ENCODE measurements at places on chromosomes 12 and 14. TPM values are rescaled to one million over a fixed set of nuclear protein-coding genes. Genes with fewer than 3 reads are reported as not detected.
A peak's percentile ranks its signal among the peaks of the same experiment; 100 is the strongest.

SERPINA3 gene
- polyA plus RNA-seq = 0.19 TPM

ARHGEF40 gene
- polyA plus RNA-seq = 70.2 TPM

MYO1H gene
- polyA plus RNA-seq = 0.07 TPM

LMNTD1 gene
- not detected for polyA plus RNA-seq

HOXC13 gene
- polyA plus RNA-seq = 0.45 TPM

GRCh38 chr12:128068211-128068610, 198.8 kb upstream of the TMEM132C start:
- DNase-seq = no peak

GRCh38 chr12:74780182-74780849, 242.7 kb downstream of the ATXN7L3B start:
- DNase-seq = no peak

- DNase-seq = peak; percentile 84
Observed at GRCh38 chr14:76715511-76716081, 45.7 kb upstream of the VASH1 start.

- no peak for DNase-seq
Observed at GRCh38 chr12:109735825-109736551, 22.4 kb downstream of the FAM222A start.

DNA sequence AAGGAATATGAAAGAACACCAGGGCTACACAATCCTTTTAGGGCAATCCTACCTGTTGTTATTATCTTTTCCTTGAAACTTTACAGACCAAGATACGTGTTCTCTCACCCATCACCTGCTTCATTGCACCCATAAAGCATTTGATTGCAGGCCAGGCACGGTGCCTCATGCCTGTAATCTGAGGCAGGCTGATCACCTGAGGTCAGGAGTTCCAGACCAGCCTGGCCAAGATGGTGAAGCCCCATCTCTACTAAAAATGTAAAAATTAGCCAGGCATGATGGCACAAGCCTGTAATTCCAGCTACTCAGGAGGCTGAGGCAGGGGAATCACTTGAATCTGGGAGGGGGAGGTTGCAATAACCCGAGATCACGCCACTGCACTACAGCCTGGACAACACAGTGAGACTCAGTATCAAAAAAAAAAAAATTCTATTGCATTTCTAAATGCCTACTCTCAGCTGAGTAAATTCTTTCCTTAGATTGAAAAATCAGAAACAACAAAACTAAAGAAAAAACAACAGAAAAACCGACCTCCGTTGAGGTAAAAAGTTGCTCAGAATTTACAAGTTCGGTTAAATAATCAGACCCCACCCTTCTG, 183.7 kb upstream of the TMEM132C start:
- DNase-seq = no peak

- no peak for DNase-seq
Observed at GRCh38 chr12:24489939-24490338, 459.0 kb downstream of the BCAT1 start.

DNA sequence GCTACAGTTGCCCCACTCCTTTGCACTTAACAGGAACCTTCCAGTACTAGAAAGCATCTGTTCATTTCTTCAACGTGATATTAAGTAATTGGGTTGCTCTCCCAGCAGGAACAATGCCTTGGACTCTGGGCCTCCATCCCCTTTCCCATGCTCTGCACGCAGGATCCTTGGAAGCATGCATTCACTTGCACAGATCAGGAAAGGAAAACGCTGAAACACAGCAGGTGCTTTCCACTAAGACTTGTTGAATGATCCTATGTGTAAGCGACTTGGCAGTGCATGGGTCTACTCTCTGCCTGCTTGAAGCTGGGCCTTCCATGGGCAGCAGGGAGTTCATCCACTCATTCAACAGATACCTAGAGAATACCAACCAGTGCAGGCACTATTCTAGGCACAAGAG, 2.3 kb downstream of the LTBP2 start:
- DNase-seq = no peak

GRCh38 chr14:82490397-82490796, 956.7 kb upstream of the SEL1L start:
- no peak for DNase-seq

DNA sequence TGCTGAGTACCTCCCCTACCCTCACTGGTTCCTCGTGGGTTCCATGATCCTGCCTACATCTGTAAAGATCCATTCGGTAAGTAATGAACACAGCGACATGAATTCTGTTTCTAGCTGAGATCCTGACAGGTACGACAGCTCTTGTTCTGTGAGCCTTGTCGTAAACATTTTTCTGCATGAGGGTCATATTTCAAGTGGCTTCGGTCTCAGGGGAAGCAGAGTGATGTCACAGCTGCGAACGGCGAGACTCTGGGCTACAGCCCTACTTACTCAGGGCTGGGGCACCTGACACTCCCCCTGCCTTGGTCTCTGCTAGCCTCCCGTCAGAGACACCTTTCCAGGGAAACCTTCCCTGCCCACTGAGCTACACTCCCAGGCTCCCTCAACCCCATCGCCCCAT, 85.8 kb downstream of the RBM19 start:
- no peak for DNase-seq

All from muscle of leg (tissue), 16 donors.